Amygdala (tissue), 56 donors: ENCODE measurements at places on chromosomes 7 and 10.

DNA sequence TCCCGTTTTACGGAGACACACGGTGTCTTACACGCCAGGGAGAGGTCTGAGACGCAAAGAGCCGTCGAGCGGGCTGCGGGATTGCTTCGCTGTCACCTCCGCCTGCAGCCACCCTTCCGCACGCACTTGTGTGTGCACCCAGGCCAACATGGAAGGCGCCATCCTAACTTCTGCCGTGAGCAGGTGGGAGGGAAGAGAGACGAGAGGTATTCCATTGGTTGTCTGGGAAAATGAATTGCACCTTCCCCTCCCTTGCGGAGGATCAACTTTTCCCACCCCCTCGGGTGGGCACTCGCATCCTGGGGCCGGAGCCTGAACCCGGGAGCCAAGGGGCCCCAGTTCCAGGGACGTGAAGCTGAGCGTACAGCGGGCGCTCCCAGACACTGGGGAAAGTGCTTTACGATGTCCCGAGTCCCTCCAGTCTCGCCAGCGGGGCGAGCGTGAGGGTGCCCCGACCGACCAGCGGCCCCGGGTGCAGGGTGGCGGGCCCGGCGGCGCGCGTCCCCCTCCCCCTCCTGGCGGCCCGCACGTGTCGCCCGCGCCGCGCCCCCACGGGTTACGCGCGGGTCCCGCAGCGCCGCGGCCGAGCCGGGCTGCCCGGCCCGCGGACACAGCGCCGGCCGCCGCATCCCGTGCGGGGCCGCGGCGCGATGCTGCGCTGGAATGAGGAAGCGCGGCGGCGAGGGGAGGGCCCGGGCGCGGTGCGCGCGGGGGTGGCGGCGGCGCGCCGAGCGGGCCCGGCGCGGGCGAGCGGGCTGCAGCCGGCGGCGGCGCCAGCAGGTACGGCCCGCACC lies 984 bp upstream of the IKZF1 start:
- no peak for DNase-seq

- no peak for DNase-seq
Measured at GRCh38 chr10:16341637-16342036, 95.2 kb upstream of the PTER start.

- no peak for DNase-seq
Measured at GRCh38 chr10:32271617-32272016, 75.3 kb downstream of the EPC1 start.

GRCh38 chr7:82183634-82184033 lies 259.9 kb downstream of the CACNA2D1 start:
- no peak for DNase-seq

DNA sequence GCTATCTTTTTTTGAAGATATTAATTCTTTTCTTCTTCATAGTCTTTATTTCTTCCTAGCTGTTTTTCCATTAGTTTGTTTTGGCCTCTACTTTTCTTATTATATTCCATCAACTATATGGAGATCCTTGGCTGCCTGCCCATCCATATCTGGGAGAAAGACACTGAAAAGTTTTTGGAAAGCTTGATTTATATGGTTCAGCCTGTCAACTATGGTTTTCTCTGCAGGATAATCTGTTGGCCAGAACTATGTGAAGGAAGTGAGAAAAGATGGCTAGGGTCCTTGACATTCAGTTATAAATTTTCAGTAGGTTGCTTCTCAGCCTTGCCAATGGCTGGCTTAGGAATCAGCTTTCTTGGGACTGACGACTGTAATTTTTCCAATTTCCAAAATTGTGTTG lies 10.0 kb upstream of the CDK14 start:
- DNase-seq: no peak

DNA sequence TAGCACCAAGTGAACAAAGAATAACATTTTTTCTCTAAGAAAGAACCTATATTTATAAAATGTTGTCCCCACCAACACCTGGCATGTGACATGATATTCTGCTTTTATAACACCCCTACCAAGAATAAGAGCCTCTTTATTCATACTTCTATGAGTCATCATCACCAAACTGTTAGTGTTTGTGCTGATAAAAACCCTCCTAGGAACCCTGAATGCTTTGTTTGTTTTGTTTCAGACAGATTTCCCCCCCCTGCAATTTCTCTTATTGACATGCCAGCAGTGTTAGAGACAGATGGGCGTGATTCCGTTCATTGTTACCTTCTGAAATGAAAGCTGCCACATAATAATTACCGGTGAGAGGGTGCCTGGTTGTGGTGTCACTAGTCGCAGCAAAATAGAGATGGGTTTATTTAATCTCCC lies 651.1 kb downstream of the SORCS1 start:
- peak; percentile 15 for DNase-seq

- DNase-seq: no peak
Measured at GRCh38 chr7:121369462-121369861, 26.6 kb downstream of the FAM3C start.

GRCh38 chr10:114559636-114560035 lies 98.4 kb downstream of the ABLIM1 start:
- no peak for DNase-seq

GRCh38 chr10:67079126-67079525 lies 153.3 kb downstream of the LRRTM3 start:
- peak; percentile 35 for DNase-seq

- no peak for DNase-seq
Measured at GRCh38 chr7:97845622-97846203, 26.5 kb downstream of the ASNS start.

DNA sequence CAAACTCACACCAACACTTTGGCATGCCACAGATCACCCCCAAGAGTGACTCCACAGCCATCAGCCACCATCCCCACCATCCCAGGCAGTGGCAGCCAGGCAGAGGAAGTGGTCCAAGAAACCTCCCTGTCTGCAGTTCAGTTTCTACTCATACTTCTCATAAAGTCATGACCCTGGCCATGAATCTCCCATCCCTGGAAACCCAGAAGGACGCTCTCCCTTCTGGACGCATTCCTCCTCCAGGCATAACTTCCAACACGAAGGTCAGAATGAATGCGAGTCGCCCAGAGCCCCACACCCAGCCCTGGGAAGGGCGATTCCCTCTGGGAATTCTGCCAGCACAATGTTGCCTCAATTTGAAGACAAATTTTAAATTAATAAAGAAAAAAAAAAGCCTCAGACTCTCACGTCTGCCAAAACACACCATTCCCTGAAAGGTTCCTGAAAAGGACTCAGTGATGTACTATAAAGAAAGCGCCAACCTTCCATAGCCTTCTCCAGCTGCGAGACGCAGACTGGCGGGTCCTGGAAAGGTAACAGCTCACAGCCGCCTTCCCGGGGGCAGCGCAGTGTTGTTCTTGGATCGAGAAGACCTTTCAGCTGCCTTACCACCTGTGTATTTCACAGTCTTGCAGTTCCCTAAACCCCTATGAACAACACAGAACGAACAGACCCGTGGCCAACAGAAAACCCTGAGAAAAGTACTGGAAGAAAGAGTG lies 307.6 kb downstream of the FRMD4A start:
- DNase-seq: no peak

DNA sequence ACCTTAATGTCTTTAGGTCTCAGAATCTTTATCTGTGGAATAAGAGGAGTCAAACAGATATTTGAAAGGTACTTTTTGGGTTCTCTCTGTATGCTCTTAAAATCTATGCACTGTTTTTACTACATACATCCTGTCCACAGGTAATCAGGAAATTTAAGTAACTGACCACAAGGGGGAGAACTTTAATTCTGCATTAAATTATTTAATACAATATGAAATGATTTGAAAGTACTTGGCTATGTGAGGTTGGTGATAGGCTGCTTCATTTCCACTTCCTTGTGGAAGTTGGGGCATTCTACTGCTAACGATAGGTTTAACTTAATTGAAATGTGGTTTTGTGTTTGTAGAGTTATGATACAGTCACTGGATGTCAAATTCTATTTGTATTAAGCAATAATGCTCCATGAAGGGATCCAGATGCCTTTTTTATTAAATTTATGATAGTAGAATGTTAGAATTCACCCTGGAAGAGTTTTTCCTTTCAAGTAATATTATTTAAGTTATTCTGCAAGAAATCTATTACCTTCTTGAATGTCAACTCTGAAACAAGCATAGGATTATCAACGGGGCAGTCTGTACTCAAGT lies 6.0 kb downstream of the TEX47 start:
- no peak for DNase-seq

- DNase-seq: no peak
Measured at GRCh38 chr7:40403703-40404476, 269.1 kb downstream of the SUGCT start.

DNA sequence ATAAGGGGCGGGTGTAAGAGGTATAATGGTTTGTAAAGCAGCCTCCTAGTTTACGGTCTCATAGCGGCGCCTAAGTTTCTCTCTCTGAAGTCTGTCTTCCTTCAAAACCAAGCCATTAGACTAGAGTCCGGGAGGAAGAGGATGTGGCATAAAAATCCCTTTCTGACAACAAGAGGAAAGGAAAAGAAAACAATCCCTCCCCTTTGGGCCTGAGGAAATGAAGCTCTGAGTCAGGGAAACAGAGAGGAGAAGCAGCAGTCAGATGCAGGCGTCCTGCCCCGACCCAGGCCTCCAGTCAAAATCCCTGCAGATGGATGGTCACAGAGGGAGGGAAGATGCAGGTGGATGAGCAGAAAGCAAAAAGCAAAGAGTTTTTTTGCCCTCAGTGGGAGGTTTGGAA lies 23.7 kb downstream of the PARP12 start:
- no peak for DNase-seq

DNA sequence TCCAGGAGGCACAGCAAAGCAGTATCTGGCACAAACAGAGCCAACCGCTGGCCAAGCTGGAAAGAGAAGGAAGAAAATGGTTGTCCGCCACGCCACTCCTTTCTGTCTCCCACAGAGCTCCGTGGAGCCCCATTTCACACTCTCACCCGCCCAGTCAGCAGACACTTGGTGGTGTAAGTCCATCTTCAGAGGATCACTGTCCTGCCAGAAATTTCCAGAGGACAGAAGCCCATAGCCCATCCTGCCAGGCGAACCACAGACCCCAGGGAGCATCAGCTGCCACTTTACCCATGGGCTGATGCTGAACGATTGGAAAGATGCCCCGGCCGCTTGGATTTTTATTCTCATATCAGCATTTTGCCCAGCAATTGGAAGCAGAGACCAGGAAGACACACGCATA lies 144.7 kb upstream of the LYZL2 start:
- no peak for DNase-seq

DNA sequence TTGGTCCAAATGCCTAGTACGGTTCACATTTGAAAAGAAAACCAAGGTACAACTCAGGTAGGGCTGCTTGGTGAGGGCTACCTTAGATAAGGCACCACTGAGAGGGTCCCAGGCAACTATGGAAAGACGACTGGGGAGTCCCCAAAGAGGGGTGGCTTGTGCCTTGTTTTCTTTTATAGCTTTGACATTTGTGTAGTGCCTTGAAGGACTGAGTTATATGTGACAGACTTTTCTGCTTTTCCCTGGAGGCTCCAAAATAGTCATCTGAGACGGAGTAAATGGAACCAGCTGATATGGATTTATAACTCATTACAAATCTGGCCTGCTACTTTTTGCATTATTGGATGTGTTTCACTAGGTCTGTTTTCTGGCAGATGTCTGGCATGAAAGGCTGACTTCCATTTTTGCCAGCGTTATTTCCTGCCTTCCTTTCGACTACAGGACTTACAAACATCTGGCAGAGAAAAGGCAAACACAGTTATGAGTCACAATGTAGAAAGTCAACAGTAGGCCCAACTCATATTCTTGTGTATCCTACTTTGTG lies 88.2 kb upstream of the IMMP2L start:
- no peak for DNase-seq

DNA sequence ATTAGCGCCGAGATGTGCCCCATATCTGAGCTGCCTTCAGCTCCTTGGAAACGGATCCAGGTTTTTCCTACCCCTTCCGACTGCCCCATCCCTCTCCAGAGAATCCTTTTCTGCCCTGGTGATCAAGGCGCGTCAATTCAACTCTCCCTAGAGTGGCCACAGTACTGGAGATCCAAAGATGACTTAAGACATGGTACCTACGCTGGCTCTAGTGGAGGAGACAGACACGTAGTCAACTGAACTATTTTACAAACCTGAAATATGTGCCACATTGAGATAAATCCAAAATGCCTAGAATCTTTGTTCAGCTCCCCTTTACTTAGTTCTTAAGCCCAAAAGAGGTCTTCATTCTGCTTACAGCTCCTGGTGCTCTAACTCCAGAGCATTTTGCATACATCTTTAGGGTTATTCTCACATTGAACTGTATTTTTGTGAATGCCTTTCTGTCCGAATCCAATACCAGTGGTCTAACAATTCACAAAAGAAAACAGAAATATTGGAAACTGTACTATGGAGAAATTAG lies 444 bp upstream of the TNPO3 start:
- DNase-seq: no peak

GRCh38 chr7:138666385-138666784 lies 34.8 kb downstream of the SVOPL start:
- DNase-seq: no peak

- no peak for DNase-seq
Measured at GRCh38 chr7:50502001-50502684, 52.0 kb upstream of the FIGNL1 start.

GRCh38 chr7:142881586-142882337 lies 3.8 kb downstream of the TRPV6 start:
- no peak for DNase-seq

GRCh38 chr10:106506526-106507283 lies 657.8 kb downstream of the SORCS1 start:
- DNase-seq: no peak

DNA sequence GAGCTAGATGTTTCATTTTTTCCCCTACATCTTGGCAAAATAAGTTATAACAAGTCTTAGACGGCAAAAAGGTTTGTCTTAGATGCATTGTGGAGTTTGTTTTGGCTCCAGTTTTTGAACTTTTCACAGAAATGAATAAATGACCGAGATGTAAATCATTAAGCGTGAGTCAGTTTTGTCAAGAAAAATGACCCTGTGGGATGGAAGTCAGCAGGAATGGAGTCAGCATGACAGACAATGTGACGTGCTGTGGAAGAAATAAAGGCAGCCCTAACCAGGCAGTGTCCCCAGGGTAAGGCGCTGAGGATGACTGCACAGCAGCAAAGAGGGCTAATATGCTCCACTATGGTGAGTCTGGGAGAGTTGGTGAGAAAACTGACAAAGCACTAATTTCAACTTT lies 163.2 kb downstream of the NOC3L start:
- no peak for DNase-seq

- no peak for DNase-seq
Measured at GRCh38 chr10:114285961-114286441, 46.9 kb downstream of the VWA2 start.

DNA sequence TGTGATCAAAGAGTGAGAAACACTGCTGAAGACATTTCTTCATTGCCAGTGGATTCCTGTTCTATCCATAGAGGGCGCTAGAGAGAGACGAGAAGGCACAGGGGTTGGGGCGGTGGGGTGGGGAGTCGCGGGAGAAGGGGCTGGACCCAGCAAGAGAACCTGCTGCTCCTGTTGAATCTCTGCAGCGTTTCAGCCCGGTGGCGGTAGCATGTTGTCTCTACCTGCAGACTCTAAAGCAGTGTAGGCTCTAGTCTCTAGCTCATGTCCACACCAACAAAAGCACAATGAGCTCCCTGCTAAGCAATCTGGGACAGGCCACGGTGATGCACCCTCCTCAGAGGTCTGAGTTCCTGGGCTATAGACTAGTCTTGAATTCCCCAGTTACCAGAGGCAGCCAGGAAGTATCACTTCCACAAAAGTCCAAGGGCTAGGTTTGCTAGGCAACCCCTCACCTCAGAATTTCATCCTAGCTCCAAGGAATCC lies 167.7 kb downstream of the DGKB start:
- DNase-seq: no peak
